ENCODE measurements at places on chromosomes 6 and 20.
A peak's percentile ranks its signal among the peaks of the same experiment; 100 is the strongest.

GRCh38 chr6:27874016-27874415 lies 38.2 kb downstream of the OR2B2 start:
- no peak for DNase-seq

GRCh38 chr6:21348504-21349195 lies 244.9 kb upstream of the SOX4 start:
- DNase-seq: no peak

DNA sequence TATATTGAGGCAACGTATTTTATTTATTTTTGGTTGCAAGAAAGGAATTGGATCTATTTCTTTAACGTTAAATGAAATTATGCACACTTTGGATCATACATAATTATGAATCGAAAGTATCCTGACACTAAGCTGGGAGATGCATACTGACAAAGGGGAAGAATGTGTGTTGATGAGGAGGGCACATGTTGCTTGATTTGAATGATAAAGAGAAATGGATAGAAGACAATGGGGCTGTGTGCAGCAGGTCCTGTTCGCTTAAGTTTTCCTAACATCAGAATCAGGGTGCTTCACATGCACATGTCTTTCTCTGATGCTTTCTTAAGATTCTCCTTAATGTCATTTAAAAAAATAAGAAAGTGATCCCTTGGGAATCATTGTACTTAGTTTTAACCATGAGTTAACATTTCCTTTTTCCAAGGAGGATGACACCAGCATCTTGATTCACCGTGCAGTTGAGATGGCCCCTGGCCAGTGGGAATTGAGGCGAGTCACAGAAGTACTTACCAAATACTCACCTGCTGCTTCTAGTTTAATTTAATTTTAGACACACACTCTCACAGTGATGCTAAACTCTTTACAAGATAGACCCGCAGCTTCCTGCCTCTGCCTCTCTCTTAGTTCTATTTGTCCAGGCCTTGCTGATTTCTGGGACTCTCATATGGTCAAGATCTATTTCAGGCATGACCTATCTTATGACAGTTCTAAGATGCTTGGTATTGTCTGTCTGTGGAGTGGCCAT lies 116.5 kb downstream of the CLIC5 start:
- no peak for DNase-seq

DNA sequence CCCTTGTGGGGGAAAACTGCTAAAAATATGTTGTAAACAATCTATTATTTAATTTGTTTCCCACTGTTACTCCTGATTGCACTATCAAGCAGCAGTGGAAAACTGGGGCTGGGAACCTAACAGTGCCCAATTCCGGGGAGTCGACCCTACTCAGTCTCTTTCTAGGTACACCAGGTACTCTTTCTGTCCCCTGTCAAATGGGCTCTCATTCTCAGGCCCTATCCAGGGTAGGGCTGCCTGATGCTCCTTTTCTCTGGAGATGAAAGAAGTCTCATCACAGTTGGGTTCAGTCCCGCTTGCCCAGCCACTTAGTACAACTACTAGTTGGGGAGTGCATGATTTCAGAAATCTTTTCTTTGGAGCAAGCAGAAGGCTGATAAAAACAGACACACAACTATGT lies 52.0 kb downstream of the HS3ST5 start:
- no peak for DNase-seq

- DNase-seq: peak; percentile 17
Observed at GRCh38 chr6:39088331-39088730, 26.7 kb downstream of the SAYSD1 start.

GRCh38 chr6:159871241-159871640 lies 19.5 kb upstream of the MAS1 start:
- DNase-seq: no peak

- no peak for DNase-seq
Observed at GRCh38 chr20:17797161-17797560, 97.4 kb downstream of the BANF2 start.

- DNase-seq: no peak
Observed at GRCh38 chr6:83292900-83293843, 100.0 kb downstream of the RWDD2A start.

DNA sequence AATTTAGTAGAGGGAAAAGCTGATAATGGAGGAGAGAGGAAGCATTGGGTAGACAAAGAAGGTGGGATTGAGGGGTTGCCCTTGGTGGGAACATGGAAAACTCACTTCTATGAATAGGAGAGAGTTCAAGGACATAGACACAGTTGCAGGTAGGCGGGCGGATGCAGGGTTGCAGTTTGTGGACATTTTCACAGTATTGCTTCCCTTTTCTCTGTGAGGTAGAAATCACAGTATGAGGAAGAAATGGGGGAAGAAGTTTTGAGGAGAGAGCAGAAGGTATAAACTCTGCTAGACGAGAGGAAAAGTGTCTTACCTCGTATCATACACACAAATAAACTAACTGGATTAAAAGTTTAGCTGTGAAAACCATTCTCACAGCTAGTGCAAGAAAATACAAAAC lies 200.7 kb upstream of the ECI2 start:
- no peak for DNase-seq

GRCh38 chr6:150897400-150897943 lies 32.0 kb downstream of the MTHFD1L start:
- no peak for DNase-seq

GRCh38 chr6:104566411-104566810 lies 293.3 kb downstream of the HACE1 start:
- DNase-seq: no peak

GRCh38 chr6:75170691-75171560 lies 34.9 kb downstream of the COL12A1 start:
- DNase-seq: no peak

DNA sequence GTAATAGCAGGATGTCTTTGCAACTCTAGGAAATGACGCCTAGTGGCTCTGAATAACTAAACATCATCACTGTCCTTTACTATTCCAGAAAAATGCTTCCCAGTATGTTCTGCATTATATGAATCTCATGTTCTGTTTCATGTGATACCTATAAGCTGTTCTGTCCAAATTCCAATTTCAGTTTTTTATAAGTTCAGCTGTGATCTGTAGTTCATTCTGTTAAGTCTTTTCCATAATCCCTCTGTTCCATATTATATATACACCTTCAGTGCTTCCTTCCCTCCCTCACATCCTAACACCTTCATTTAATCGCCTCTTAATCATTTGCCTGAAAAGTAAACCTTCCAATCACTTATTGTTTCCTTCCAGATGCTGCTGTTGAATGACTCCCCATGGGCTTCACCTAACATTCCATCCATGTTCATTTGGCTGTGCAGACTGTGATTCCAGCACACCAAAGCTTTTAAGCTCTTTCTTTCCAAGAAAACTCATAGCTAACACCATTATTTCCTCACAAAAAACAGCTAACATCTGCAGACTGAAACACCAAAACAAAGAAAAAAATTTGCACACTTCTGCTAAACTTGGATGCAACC lies 18.6 kb downstream of the HMGCLL1 start:
- no peak for DNase-seq

GRCh38 chr6:160357088-160357487 lies 8.9 kb downstream of the SLC22A3 start:
- no peak for DNase-seq

DNA sequence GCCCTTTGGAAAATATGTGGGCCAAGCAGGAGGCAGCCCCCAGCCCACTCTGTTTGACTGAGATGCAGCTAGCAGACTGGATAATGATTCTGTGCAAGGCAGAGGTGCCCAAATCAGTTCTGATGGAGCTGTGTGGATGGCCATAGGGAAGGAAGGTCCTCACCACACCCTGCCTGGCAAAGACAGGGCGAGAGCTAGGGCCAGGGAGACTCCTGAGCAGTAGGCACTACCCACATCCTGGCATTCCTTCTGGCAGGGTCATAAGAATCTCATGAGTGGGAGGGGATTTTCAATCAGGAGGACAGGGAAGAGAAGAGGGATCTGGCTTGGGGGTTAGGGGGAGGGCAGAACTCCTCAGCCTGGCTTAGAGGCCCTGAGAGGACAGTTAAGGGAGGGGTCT lies 18.6 kb upstream of the TREM2 start:
- no peak for DNase-seq

- DNase-seq: no peak
Observed at GRCh38 chr6:70221715-70222438, 81.0 kb downstream of the COL9A1 start.

GRCh38 chr20:14948416-14948815 lies 611.0 kb upstream of the FLRT3 start:
- DNase-seq: no peak

- no peak for DNase-seq
Observed at GRCh38 chr6:142851601-142852000, 93.4 kb downstream of the HIVEP2 start.

DNA sequence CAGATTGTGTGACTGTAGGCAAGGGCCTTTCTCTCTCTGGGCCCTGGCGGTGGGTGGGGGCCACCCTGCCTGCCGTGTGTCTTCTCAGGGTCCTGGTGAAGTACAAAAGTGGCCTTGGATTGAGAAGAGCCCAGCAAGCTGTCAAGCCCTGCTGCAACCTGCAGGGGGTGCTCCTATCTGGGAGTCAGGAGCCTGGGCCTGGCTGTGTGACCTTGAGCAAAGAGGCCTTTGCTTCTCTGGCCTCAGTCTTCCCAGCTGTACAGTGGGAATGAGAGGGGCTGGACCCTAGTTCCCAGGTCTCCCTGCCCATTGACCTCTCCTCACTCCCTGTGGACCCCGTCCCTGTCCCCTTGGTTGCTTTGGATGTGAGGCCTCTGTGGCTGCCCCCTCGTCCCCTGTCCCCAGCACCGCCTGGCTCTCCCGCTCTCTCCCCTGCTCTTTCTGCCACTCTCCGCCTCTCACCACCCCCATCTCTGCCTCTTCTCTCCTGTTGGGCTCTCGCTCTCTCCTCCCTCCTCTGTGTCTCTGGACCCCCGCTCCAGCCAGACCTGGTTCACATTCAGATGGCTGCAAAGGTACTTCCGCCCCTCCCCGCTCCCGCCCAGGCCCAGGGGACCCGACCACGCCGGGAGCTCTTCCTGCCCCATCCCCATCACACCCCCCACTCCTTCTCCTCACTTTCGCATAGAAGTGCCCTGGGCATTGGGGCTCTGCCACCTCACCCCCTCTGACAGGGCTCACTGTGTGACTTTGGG lies 46.7 kb downstream of the SRC start:
- no peak for DNase-seq

DNA sequence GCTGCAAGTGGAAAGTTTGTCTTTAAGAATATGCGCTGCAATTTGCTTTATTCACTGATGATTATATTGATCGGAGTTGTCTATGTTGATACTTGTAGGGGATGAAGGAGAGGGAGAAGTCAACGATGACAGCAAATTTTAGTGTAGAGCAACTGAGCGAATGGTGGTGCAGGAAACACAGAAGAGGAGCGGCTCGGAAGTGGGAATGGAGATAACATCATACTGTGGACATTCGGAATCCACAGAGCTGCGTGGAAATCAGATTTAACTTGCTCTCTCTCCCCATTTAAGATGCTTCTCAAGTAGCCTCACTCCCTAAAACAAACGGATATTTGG lies 722 bp upstream of the TMEM14B start:
- no peak for DNase-seq

DNA sequence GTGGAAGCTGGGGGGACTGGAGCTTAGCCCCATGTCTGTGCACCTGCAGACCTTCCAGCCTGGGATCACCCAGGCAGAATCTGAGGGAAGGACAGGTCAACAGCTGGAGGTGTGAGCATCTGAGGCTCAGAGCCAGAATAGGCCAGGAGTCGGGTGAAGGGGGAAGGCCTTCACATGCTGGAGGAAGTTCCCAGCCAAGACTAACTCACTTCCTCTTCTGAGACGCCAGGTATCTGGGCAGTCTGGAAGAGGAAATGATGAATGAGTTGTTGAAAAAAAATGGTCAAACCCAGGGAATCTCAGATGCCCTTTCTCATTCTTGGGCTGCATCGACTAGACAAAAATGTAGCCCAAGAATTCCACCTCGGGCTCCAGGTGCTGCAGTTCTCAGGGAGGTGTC lies 73.6 kb upstream of the TIAM2 start:
- no peak for DNase-seq

DNA sequence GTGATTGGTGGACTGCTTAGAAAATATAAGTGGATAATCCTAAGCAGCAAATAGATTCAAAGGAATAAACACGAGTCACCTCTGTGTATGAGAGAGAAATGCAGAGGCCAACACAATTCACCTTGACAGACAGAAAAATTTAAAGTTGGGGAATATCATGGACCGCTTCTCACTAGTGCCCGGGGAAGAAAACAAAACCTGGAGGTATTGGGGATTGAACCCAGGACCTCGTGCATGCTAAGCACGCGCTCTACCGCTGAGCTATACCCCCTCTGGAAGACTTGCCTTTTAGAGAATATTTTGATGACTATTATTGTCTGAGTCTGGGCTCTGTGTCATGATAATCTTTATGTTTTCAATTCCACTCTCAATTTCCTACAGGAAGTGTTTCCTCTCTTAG lies 111.9 kb downstream of the TRIM27 start:
- no peak for DNase-seq

- no peak for DNase-seq
Observed at GRCh38 chr20:57546956-57547649, 13.8 kb upstream of the PCK1 start.

DNA sequence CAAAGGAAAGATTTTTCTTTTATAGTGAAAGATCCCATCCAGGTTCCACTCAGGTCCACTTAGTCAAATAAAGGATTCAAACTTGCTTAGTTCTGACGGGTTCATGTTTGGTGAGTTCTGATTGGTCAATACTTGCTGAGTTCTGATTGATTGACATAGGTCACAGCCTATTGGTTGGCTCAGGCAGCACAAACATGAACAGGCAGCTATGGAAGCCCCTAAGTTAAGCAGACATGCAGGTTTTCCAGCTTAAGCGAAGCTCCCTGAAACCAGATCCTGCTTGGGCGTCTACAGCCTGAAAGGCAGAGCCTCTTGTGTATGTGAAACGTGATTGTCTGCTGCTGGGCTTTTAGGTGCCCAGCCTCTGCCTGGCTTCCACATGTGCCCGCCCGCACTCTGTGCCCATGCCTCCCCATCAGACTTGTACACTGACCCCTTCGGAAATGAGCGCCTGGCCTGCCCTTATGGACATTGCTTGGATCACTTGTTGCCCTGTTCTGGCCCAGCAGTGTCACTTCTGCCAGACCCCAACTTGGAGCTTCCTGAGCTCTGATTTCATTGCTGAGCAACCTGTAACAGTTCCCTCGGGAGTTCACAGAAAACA lies 45.4 kb upstream of the ECI2 start:
- no peak for DNase-seq

GRCh38 chr6:167524261-167525111 lies 199.6 kb downstream of the TTLL2 start:
- DNase-seq: no peak

- no peak for DNase-seq
Observed at GRCh38 chr20:51584737-51585136, 42.2 kb upstream of the NFATC2 start.

- no peak for DNase-seq
Observed at GRCh38 chr6:42028234-42029061, 21.9 kb upstream of the TAF8 start.

- DNase-seq: no peak
Observed at GRCh38 chr6:129276986-129277385, 394.0 kb downstream of the LAMA2 start.
